ENCODE measurements at places on chromosomes 4 and X.

DNA sequence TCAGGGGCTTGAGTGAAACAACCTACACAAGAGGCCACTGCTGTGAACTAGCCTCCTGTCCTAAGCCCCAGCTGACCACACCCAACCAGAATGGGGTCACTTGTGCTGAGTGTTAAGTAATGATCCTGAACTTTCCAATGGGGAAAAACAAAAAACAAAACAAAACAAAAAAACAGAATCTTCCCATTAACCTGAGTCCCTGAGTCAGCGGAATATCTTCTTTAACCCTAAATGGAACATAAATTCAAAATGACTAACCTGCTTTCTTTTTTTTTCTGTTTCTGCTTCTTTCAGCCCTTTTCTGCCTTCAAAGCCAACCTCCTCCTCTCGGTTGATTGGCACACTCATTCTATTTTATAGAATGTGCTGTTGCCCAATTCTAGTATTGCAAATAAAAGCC is 31.2 kb upstream of the MAGEA8 start:
- DNase-seq, result no peak

GRCh38 chrX:39631276-39632229 is 466.2 kb downstream of the BCOR start:
- no peak for DNase-seq

- no peak for DNase-seq
These were observed 88.1 kb downstream of the TBC1D9 start for GRCh38 chr4:140668111-140668510.

- no peak for DNase-seq
These were observed 92.5 kb downstream of the AKAP4 start for GRCh38 chrX:50108264-50108663.

- DNase-seq, result no peak
These were observed 212.5 kb upstream of the NDST3 start for GRCh38 chr4:117821834-117822233.

DNA sequence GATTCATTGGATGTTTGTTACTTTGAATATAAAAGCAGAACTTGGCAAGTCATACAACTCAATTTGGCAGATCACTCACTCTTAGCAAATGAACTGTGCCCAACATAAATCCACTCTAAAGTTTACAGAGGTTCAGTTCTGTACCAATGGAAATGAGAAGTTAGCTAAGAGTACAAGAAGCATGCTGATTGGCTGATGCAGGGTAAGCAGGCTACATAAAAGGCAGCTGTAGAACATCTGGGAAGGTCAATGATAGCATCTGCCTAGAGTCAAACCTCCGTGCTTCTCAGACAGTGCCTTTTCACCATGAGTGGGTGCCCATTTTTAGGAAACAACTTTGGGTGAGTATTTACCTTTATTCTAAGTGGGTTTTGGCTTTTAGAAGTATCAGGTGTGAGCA is at the start of gene TDO2:
TDO2 (plus strand) TSS at position 244 of the 400 bp plus-strand sequence; CDS start at position 307, 63 bp downstream.
- no peak for DNase-seq

- DNase-seq, result no peak
These were observed 2156.6 kb upstream of the TENM3 start for GRCh38 chr4:180086480-180087190.

- no peak for DNase-seq
These were observed 222.1 kb downstream of the TACR3 start for GRCh38 chr4:103497692-103498091.

DNA sequence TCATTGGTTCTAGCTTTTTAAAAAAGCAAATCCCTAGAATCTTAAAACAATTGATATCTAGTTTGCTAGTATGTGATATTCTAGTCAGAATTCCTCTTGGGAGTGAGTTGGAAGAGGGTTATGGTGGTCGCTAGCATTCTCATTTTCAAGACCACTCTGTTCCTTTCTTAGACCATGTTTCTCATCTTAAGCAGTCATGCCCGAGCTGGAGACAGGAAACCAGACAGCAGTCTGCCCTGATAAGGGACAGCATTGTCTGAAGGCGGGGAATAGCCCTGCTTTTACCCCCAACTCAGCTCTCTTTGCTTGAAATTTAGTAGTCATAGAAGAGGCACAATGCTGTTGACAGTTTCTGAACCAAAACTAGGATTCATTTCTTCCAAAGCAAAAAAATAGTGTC is 5.2 kb downstream of the KLF3 start:
- no peak for DNase-seq

- DNase-seq, result no peak
These were observed 160.3 kb downstream of the OR13H1 start for GRCh38 chrX:131704136-131704695.

- no peak for DNase-seq
These were observed 155.2 kb upstream of the MSX1 start for GRCh38 chr4:4704267-4704666.

GRCh38 chr4:10747186-10747585 is 62.6 kb upstream of the CLNK start:
- DNase-seq, result no peak

DNA sequence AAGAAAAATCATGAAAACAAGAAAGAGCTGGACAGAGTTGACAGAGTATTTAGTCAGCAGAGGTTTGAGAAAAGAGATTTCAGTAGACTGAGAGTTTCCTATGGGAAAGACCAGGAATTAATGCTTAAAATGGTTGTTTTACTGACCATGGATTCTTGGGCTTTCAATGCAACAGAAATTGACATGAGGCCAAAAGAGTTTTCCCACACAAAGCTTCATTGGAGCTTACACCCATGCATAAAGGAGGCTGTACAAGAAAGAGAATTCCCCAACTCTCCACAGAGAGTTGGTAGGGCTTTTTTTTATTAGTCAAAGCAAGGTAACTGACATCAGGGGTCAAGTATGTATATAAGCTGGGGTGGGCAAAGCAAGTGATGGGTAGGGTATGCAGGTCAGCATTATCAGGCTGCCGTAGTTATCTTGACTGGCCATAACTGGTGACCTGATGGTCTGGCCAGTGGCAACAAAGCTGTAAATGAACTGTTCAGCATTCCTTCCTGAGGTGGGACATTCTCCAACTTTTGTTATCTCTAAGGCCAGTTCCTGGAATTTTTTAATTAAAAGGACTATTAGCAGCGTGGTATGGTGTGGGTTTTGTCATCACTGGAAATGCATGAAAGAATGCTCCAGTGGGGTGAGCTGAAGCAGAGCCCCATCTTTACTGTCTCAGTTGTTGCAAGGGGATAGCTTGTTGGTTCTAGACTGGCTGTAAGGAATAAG is 117.0 kb downstream of the ADAM29 start:
- DNase-seq, result no peak

- no peak for DNase-seq
These were observed 671 bp upstream of the EIF4E start for GRCh38 chr4:98929341-98930267.

DNA sequence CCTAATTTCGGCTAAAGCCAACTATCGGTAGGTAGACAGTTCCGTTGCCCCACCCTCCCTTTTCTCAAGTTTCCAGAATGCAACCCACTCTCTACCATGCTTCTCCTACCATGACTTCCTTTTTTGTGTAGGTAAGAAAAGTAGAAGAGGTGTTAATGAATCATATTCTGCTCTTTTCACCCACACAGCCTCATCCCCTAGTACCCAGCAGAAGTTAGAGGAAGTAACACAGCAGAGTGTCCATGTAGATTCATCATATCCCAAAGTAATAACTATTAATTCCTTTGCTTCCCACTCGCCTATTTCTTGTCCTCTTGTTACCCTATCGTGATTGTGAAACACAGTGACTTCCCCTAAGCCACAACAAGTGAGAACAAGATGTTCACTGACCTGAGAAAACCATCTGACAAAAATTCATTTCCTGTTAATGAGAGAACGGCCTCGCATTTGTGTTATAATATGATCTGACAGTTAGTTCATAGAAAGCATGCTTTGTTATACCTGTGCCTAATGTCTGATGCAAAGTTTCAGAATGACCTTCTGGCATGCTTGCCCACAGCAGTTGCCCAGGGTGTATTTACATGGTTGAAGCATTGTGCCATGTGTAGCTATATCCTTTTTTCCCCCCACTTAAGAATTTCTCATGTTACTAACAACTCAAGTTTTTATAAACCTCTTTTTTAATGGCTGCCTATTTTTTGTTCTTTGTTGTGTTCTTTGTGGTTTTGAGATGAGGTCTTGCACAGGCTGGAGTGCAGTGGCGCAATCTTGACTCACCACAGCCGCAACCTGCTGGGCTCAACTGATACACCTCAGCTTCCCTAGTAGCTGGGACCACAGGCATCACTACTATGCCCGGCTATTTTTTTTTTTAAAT is 185.6 kb downstream of the RAP1GDS1 start:
- no peak for DNase-seq

DNA sequence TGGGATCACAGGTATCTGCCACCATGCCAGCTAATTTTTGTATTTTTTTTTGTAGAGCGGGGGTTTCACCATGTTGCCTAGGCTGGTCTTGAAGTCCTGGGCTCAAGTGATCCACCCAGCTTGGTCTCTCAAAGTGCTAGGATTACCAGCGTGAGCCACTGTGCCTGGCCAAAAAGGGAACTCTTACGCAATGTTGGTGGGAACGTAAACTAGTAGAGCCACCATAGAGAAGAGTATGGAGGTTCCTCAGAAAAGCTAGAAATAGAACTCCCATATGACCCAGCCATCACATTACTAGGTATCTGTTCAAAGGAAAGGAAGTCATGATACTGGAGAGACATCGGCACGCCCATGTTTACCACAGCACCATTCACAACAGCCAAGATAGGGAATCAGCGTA is 85.9 kb downstream of the PRKX start:
- DNase-seq, result no peak

DNA sequence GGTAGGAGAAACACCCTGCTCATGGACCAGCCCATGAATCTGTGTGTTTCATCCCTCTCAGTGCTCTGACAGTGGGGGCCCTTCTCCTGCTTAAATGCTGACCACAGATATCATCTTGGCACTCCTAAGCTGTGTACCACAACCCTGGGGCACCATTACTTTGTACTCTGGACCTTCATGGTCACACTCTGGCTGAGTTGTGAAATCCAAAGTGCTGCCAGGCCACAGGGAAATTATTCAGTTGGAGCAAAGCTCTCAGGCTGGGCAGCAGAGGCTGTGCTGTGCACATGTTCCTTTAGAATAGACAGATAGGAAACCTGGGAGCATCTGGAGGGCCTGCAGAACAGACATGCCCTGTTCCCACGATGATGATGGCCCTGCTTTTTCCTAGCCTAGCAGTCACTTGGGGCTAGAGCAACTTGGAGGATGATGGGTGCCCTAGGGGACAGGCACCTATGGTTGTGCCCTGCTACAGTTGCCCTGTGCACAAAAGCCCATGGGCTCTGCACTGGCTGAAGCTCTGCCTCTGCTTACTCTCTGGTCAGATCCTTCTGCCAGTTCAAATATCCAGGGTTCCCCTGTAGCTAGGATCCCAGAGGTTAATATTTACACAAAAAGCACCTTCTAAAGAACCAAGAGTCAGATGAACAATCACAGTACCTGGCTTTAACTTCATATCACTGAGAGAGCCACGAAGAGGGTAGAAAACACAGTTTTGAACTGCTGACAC is 48.5 kb upstream of the CDX4 start:
- DNase-seq, result no peak

DNA sequence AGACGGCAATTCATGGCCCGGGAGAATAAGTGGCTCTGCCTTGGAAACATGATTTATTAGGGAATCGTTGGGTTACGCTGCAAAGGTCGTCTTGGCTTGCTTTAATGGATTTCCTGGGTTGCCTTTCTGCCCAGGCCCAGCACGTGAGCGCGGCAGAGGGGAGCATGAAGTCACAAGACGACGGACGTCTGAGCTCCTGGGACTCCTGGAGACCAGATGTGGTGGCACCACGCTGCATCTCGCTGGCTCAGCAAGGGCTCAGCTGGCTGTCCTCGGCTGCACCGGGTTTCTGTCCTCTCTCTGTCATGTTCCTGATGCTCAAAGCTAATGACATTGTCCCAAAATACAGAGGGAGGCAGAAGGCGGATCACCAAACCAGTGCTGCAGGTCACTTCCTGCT is 61.2 kb downstream of the C4orf50 start:
- no peak for DNase-seq

GRCh38 chr4:169986369-169986768 is 39.8 kb downstream of the MFAP3L start:
- no peak for DNase-seq

- DNase-seq, result no peak
These were observed 11.0 kb downstream of the PKD2 start for GRCh38 chr4:88018466-88018865.

DNA sequence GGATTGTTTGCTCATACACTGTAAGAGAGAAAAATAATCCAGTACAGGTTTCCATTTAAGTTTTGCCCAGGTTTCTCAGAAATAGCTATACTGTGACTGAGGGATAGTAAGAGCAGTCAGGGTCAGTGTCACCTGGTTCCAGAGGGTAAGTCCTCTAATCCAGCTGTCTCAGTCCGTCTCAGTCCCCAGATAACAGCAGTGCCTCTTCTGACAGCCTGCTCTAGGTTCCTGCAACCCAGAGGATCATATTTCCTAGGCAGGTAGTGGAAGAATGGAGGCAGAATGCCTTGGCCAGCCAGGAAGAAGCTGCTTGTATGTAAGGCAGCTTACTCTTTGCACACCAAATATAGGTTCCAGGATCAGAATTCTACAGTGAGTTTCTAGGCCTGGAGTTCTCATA is 22.6 kb upstream of the GNRHR start:
- no peak for DNase-seq

- DNase-seq, result no peak
These were observed 40.9 kb downstream of the TSC22D3 start for GRCh38 chrX:107734646-107735045.

Data from thymus (tissue), 14 donors.